ENCODE measurements at places on chromosomes 1 and 21.

DNA sequence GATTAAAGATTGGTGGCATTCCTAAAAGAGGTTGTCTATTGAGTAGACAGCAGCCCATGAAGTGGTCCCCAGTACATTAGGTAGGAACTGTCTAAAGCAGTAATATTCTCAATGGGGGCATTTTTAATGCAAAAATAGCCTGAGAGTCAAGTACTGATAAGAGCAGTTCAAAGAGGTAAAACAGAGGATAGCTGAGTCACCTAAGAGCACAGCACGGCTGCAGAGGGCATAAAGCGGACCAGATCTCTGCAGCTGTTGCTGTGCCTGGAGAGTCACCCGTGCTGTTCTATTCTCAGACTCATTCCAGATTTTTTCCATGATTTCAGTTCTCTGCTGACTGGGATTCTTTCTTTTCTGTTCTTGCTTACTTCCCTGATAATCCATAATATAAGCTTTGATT lies 313.2 kb downstream of the OLFM3 start:
- DNase-seq, result no peak

DNA sequence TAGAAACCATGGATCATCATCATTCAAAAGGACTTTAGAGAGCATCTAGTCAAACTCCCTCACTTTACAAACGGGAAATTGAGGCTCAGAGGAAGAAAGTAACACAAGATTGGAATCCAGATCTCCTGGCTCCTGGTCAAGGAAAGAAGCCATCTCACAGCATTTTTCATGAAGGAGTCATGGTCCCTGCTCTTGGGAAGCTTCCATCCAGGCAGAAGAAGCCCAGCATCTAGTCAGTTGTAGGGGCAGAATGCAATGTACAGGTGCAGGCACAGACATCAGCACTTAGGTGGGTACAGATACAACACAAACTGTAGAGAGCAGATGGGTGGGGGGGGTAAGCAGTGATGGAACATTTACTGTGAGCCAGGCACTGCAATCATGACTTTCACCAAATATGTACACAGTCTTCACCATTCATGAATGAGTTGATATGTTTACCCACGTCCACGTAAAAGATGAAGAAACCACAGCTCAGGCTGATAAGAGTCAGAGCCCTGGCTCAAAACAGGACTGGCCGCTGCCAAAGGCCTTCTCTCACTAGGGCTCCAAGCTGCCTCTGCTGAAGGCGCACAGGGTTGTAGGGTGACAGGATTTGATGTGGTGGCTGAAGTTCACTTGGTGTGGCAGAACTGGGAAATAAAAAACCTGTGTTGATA lies 44.0 kb downstream of the OPTC start:
- no peak for DNase-seq

DNA sequence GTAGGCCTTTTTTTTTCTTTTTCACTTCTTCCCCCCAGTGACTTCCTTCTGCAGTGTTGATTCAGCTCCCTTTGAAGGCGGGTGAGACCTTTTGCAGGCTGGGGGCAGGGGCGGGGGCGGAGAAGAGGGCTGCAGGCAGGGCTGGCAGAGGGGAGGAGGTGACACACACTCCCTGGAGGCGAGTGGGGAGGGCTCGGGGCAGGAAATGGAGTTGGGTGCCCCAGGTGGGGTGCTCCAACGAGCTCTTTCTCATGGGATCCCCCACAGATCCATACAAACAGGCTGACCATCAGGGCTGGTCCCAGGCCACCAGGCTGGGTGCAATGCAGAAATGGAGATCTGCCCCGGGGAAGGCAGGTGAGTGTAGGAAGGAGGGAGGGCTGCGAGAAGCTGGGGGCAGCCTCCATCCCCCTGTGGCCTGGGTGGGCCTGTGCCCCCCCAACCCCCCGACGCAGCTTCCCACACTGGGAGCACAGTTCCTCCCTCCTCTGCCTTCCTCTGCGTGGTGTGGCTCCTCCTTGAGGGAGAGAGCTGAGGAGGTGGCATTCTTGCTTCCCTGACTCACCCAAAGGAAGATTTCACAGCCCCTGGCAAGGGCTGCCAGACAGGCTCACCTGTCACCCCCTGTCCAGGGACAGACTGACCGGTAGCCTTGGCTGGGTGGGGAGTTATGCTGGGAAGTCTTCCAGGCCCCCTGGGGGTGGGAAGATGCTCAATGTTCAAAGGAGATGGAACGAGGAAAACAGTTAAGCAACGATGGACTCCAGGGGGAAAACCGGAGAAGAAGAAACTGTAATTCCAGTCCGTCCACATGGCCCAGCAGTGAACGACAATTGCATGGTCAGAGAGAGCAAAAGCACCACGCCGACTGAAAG lies 7.1 kb upstream of the ITGB2 start:
- peak; percentile 68 for DNase-seq

GRCh38 chr1:160708118-160708517 lies 3.5 kb downstream of the CD48 start:
- no peak for DNase-seq

DNA sequence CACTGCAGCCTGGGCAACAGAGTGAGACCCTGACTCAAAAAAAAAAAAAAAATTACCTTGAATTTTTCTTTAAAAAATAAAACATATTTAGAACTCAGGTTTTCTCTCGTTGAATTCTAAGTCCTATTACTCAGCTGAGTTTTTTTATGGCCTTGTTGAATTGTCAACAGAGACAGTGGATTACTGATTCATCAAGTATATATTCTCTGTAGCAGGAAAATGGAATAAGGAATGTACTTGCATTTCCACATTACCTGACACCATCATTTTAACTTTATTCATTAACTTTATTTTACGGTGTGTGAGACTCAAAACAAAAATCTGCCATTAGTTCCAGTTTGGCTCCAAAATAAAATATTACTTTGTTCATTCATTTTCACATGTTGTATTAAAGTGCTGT lies 53.8 kb upstream of the APP start:
- DNase-seq, result no peak

DNA sequence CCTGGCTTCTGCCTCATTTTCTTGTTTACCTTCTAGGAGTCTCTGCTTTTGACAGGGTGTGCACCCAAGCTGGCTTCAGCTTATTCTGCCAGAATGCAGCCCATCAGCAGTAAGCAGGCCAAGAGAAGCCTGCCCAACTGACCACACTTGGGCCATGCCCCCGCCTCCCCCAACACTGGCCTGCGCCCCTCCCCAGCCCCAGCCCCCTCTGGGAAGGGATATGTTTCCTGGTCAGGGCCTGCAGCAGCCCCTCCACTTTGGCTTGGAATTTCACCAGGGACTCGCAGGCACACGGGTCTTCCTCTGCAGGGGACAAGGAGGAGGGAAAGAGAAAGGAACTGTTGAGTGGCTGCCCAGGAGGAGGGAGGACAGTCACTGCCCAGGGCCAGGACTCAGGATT lies 9.4 kb downstream of the MATN1 start:
- no peak for DNase-seq
